ENCODE measurements at places on chromosomes 1 and 21. TPM values are rescaled to one million over a fixed set of nuclear protein-coding genes. Genes with fewer than 3 reads are reported as not detected.

DNA sequence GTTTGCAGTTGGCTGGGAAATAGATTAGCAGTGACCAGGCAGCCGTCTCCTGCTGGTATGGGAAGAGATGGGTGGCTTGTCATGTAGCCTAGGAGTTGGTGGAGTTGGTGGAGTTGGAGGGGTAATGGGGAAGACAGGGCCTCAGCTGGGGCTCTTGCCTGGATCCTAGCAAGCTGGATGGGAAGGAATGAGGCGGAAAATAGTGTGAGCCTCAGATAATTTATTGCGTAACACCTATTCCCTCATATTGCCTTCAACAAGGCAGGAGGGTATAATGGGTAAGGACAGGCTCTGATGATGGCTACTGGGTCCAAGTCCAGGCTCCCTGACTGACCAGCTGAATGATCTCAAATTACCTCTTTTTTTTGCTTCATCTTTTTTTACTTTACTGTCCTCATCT is 12.6 kb downstream of the MAP7D1 start:
- DNase-seq = no peak

FCRL2 gene
- polyA plus RNA-seq = not detected

DNA sequence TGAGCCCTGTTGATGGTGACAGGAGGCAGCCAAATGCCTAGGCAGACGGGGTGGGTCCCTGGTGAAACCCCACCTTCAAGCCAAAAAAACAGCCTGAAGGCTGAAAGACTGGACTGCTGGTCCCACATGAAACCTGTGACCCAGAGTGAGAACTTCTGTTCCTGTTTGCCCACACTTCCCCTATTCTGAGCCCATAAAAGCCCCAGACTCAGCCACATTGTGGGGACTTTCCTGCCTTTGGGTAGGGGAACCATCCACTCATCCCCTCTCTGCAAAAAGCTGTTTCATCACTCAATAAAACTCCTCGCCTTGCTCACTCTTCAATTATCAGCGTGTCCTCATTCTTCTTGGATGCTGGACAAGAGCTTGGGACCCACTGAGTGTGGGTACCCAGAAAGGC is 25.2 kb downstream of the HTR6 start:
- no peak for DNase-seq

DNA sequence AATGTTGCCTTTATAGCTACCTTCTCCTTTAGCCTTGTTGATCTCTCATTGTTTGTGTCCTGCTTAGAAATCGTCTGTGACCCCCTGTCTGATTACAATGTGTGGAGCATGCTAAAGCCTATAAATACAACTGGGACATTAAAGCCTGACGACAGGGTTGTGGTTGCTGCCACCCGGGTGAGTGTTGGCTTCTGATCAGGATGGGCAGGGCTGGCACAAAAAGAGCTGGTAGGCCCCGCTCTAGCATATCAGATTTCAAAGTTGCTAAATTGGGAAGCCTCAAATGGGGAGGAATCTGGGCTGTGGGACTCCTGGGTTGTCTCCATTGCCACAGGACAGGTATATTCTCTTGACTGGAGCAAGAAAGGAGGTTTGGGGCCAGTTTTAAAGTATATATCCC is 8.4 kb downstream of the NCSTN start:
- no peak for DNase-seq

GRCh38 chr21:28136656-28137255 is 855.9 kb downstream of the LTN1 start:
- no peak for DNase-seq

All from muscle of arm (tissue), 14 donors.